ENCODE measurements at places on chromosomes 5 and 9.

DNA sequence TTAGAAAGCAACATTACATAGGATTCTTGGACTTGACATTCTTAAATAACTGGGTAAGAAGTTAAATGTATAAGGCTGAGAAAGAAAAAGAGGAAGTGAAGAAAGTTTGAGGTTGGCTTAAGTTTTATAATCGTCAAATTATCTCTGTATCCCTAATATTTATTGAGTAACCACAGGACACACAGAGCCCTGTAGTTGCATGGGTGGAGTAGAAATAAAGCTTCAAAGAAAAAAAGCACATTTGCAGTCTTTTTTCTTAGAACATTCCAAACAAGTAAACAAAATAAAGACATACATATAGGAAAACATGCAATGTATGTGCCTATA lies 137.0 kb downstream of the CCDC192 start:
- DNase-seq = no peak

DNA sequence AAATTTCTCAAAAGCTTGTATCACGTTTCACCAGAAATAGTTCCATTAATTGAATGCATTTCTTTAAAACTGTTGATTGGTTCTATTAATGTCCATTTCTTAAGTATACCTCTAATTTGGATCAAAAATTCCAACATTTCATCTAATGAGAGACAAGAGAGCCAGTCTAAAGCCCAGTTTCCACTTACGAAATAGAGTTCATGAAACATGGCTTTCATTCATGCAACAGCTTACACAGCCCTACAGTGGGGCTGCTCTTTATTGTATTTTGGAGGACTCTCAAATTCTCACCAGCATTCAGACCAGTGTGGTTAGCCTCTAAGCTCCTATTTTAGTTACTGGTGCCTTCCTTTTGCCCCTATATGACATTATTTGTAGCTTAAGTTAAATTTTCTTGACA lies 566.9 kb upstream of the RGMB start:
- no peak for DNase-seq

DNA sequence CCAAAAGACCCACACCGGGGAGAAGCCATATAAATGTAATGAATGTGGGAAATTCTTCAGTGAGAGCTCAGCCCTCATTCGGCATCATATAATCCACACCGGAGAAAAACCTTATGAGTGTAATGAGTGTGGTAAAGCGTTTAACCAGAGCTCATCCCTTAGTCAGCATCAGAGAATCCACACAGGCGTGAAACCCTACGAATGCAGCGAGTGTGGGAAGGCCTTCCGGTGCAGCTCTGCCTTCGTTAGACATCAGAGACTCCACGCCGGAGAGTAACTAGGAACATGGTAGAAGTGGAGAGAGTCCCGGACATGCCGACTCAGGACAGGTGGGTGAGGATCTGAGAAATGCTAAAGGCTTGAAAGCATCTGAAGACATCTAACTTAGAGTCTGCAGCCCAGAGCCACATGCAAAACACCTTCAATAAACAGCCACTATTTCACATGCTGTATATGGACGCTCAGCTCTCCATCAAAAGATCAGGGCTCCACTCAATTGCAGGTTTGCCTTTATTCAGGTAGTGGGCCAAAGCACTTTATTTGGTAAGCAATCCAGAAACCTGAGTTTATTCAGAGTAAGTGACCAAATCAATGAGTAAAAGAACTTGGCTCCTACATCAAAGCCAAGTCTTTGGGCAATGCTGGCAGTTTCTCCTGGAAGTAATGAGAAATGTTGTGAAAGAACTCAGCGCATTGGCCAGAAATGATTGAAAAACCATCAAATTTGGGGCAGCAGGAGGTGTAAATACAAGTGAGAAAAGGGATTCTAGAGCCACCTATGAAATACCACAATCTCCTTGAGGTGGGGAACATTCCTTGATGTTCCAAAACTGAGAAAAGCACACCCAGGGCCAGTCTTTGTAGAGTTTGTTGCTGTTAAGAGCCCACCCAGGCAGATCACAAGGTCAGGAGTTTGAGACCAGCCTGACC lies 6.0 kb downstream of the RPL12 start:
- no peak for DNase-seq

- DNase-seq = no peak
Measured at GRCh38 chr9:27491154-27491553, 32.9 kb upstream of the IFNK start.

- no peak for DNase-seq
Measured at GRCh38 chr5:129249886-129250285, 155.3 kb downstream of the ISOC1 start.

DNA sequence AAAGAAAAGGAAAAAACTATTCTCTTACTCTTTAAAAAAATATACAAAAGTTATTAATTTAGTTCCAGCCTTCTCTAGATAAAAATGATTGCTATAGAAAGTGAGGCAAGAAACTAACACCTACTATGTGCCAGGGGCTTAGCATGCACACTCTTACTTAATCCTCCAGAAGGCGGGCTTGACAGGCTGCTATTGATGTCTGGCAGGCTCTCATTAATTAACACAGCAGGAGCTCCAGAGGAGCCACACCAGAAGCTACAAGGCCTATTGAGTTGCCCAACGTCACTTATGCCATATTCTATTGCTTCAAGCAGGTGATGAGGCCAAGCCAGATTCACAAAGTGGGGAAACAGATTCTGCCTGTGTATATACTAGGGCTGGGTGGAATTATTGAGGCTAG lies 54.6 kb upstream of the CLINT1 start:
- no peak for DNase-seq

DNA sequence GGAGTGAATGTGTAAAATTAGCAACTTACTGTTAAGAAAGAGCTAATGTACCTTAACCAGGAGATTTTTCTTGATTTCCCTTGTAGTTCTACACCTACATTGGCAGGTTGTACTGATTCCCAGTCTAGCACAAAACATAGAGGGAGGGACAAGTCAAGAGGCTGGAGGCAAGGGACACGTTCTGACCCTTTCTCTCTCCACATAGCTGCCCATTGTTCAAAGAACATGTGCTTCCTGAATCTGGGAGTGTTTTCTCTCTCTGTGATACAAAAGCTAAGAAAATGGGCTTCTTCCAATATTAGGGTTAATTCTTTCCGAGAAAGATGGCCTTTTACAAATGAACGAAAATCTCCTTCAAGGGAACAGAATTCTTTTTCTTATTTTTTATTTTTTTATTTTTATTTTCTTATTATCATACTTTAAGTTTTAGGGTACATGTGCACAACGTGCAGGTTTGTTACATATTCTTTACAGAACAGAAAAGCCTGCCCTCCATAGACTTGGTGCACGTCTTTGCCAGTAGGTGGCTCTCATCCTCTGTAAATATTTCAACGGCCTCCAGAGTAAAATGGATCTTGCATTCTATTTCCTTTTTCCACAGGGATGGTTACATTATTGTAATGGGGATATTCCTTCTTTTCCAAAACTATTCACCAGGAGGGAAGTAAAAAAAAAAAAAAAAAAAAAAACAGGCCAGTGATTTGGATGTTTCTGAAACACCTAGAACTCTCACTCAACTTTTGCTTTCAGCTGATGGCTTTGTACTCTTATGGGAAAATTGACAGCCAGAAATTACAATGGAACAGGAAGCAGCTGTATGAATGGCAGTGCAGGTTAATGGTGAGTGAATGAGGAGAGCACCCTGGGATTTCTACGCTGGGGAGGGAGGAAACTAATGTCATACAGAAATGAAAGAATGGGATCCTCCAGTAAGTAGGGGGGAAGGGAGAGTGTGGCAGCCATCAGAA lies 13.1 kb upstream of the IFNA5 start:
- peak; percentile 11 for DNase-seq

GRCh38 chr5:54517174-54517511 lies 416 bp upstream of the SNX18 start:
- no peak for DNase-seq

DNA sequence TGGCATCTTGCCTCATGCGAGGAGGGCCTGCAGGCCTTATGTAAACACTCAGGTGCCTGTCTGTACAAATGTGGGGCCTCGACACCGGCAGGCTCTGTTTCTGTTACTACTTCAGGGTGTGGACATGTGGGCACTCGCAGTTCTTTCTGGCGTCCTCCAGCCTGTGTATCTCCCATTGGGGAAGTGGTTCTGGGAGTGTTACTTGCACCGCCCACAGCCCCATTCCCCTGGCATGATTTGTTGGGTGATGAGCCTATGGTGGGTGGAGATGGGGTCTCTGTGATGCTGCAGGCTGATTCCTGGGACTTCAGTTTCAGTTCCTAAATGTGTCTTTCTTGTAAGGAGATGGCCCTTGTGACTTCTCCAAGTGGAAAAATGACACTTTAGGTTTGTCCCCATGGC lies 82.1 kb upstream of the PITX1 start:
- DNase-seq = no peak

- no peak for DNase-seq
Measured at GRCh38 chr5:79488775-79489174, 25.2 kb downstream of the HOMER1 start.

DNA sequence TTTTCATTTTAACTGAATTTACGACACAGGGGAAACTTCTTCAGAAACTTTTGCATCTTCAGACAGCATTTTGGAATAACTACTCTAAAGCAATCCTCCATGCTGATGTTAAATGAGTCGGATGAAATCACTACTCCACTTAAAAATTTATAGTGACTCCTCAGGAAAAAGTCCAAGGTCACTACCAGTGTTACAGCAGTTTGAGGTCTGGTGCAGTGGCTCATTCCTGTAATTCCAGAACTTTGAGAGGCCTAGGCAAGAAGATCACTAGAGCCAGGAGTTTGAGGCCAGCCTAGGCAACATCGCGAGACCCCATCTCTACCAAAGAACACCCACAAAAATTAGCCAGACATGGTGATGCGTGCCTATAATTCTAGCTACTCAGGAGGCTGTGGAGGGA lies 5.9 kb upstream of the GAS1 start:
- DNase-seq = no peak

- no peak for DNase-seq
Measured at GRCh38 chr5:170388818-170389549, at the start of gene KCNMB1. TSS of gene KCNMB1 (minus strand) at chr5:170389367. CDS start at chr5:170385447, 3,920 bp downstream.

DNA sequence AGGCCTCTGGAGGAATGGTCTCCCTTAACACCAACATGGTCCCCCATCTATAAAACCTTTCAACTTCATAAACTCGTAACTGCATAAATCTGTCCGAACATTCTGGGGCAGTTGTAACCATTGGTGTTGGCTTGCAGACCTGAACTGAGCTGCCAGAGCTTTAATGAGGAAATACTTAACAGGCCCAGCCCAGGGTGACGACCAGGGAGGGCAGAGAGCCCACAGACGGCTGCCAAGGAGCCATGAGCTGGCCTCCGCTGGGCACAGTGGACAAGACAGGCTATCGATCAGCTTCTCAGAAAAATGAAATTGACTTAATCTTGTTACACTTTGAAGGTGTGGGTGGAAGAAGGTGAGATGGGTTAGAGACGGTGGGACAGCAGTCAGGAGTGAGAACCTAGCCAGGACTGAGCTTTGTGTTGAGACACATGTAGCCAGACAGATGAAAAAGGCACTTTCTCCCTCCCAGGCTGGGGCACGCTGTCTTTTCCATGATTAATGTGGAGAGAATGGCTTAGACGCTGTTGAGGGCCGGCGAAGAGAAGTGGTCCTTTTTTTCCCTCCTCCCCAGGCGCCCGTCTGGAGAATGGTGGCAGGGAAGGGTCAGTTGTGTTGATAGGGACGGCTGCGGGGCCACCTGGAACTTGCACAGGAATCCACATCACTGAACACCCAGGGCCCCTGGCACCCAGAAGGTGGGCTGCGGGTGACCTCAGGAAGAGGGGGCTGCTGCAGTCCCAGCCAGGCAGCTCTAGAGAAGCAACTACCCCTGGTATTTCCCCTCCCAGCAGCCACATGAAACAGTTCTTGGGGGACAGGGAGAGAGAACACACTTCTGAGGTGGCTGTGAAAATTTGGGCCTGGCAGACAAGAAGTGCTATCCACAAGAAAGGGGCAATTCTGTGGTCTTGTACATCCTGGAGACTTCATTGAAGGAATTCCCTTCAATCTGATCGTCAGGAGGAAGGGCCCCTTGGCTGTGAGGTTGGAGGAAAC lies 27.3 kb upstream of the TCOF1 start:
- DNase-seq = no peak

GRCh38 chr5:125266106-125266505 lies 519.7 kb upstream of the ZNF608 start:
- DNase-seq = no peak

- no peak for DNase-seq
Measured at GRCh38 chr9:73234008-73234360, 82.3 kb downstream of the ANXA1 start.

Data from MM.1S (cell line).